KG1 (cell line): ENCODE measurements at places on chromosomes 12 and 14.

GRCh38 chr12:97960741-97961608 is 498.4 kb downstream of the RMST start:
- peak; percentile 4 for DNase-seq

GRCh38 chr12:72677846-72678245 is 405.7 kb downstream of the TRHDE start:
- DNase-seq: no peak

DNA sequence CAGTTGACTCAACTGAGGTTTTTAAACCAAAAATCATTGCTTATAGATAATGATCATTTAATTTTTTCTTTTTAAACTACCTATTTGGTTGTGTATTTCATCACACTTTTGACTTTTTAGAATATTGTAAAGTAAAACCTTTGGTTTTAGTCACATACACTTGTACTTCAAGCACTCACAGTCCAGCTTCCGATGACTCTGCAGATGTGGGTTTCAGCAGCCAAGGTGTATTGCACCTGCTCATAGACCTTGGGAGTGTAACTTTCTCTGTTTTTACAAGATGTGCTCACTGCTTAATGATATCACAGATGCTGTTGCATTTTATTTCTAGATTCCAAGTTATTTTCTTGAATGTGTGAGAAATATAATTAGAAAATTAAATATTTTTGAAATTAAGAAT is 188.3 kb upstream of the SLC38A2 start:
- no peak for DNase-seq

DNA sequence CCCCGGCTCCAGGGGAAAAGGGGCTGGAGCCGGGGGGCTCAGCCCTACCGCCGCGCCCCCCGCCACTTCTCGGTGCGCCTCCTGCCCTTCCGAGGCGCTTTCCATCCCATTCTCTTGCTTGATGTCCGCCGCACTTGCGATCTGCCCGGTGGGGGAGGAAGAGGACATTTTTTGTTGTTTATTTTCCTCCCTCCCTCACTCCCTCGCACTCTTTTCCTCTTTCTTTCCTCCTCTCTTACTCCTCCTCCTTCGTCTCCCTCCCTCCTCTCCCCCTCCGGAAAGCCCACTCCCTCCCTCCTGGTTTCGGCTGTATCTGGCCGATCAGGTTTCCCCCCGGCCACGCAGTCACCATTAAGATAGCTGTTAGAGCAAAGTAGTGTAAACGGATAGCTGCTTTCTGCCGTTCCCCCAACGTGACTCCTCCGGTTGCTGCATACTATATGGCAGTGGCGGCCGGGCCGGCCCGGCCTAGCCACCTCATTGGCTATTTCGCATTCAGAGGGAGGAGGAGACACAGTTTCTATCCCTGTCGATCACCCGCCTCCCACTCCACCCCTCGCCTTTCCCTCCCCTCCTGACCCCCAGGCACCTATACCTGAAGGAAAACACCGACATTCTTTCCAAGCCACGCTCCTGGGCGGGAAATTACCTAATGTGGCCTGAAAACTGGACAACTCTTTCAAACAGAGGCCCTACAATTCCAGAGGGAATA is at the start of gene SIX4:
Gene SIX4 (minus strand): TSS at position 445 of the 712 bp plus-strand sequence. CDS start 277 bp downstream, at position 168.
- no peak for DNase-seq

- DNase-seq: no peak
Observed at GRCh38 chr12:65694130-65694529, 130.2 kb upstream of the HMGA2 start.

GRCh38 chr12:5043589-5044419 is at the start of gene KCNA5:
KCNA5 (plus strand) TSS chr12:5043879; CDS start chr12:5044148, 269 bp downstream.
- DNase-seq: no peak

- no peak for DNase-seq
Observed at GRCh38 chr12:125049093-125049458, 16.2 kb upstream of the AACS start.

GRCh38 chr14:80269353-80269925 is 58.1 kb upstream of the DIO2 start:
- DNase-seq: no peak

DNA sequence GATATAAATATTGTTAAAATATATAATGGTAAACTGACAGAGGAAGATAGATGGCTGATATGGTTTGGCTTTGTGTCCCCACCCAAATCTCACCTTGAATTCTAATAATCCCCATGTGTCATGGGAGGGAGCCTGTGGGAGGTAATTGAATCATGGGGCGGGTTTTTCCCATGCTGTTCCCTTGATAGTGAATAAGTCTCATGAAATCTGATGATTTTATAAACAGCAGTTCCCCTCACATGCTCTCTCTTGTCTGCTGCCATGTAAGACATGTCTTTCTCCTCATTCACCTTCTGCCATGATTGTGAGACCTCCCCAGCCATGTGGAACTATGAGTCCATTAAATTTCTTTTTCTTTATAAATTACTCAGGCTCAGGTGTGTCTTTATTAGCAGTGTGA is 46.3 kb downstream of the PTCSC3 start:
- DNase-seq: no peak

DNA sequence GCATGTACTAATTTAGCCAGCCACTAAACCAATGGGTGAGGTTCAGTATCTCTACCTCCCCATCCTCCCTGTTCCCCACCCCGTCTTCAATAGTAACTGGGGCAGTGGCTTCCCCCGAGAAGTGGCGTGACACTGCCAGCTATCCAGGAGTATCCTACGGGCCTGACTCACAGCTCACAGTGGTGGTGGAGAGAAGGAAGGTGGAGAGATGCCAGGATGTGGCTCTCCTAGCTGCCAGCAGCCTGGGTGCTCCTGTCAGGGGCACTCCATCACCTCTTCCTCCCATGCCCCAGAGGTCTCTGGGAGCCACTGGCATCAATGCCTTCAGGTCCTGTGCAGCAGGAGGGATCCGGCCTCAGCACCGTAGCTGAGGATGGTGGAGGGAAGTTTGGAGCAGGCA is 49.0 kb downstream of the TSPAN11 start:
- DNase-seq: no peak

GRCh38 chr14:40197344-40197743 is 765.1 kb upstream of the FBXO33 start:
- DNase-seq: no peak

- DNase-seq: no peak
Observed at GRCh38 chr14:100738704-100739131, 12.0 kb downstream of the DLK1 start.

DNA sequence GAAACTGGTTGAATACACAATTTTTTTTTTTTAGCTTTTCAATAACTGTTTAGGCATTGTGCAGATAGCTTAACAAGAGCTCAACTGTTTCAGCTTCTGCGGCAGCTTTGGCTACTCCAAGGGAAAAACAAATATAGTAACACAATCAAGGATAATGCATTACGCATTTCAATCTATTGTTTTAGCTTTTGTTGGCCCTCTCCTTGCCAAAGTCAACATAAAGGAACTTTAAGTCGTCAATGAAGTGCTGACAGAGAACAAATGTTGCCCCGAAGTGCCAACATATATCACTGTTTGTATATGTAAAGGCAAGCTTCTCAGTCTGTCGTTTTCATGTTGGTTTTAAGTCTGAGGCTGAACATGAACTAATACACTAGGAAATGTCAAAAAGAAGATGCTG is 1087.4 kb upstream of the FLRT2 start:
- no peak for DNase-seq

DNA sequence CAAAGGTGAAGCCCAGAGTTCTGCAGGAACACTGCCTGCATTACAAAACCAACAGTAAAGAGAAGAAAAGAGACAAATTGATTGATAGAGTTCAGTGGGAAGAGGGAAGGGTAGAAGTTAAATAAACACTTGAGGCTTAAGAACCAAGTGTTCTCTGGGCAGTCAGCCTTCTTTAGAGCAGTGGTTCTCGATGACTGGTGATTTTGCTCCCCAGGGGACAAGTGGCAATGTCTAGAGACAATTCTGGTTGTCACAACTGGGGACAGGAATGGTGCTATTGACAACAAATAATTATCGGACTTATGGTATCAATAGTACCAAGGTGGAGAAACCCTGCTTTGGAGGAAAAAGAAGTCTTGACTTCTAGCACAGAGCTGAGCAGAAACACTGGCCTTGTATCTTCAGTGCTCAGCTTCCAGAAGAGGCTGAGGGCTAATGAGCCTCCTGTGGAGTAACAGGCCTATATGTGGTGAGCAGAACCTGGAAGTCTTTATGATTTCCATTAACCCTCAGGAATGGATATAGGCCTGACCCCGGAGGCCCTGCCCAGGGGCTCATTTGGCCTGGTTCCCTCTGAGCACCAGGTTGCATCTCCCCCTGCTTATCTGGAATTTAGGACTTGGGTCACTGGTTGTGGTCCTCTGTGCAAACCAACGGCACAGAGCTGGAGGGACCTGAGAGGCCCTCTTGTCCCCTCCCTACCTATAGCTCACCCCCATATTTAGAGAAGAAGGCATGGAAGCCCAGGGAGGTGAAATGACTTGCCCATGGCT is 204.6 kb upstream of the PWP1 start:
- no peak for DNase-seq

GRCh38 chr12:17301544-17301943 is 695.6 kb upstream of the LMO3 start:
- no peak for DNase-seq

DNA sequence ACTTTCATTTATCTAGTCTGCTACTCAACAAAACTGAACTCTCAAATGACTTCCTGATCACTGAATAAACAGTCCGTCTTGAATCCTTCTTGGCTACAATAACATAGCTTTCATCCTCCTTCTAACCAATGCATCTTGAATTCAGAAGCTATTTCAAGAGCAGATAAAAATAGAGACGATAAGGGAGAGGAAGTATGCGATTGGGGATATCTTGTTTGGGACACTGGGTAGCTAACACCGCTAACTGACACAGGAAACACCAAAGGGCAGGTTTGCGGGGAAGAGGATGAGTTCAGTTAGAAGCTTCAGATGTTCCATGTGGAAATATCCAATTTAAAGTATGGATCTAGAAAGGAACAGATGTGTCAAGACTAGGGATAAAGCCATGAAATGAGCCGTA is 102.5 kb downstream of the SLC41A2 start:
- DNase-seq: no peak

DNA sequence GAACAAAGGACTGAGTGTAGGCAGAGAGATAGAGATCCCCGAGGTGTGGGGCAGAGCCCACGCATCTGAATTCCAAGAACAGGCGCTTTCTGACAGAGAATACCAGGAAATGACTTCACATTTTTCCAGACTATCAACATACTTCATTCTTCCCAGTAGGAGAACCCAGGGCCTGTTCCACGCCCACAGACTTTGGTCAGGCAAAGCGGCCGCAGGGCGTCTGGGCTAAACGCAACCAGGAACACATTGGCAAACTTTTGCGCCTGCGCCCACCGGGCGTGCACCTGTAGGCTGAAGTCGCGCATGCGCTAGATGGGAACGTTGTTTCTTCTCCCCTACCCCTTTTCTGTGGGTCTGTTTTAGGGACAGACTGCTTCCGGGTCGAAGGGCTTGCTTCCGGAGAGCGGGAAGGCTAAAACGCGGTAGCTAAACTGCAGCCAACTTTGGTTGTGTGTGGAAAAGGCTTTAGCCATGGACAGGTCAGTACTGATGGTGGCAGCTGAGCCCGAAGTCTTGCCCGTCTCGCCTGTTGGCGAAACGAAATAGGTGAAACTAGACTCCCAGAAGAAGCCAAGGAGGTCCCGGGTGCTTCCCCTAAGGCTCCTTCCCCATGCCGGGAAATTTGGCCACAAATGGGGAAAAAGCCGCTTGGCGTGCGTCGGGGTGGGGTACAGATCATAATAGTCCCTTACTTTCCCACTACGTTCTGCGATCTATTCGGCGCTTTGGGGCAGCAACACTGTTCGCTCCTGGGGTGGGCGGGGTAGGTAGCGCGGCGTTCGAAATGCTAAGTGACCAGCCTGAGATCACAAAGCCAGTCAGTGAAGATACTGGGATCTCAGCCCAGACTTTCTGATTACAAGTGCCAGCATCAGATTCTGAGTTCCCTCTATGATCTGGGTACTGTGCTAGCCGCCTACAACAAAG is at the start of gene NUP107:
Gene NUP107 (plus strand): TSS at position 384 of the 927 bp plus-strand sequence. CDS start 88 bp downstream, at position 472.
- peak; percentile 92 for DNase-seq

- DNase-seq: no peak
Observed at GRCh38 chr14:32734261-32734660, 204.4 kb upstream of the NPAS3 start.

DNA sequence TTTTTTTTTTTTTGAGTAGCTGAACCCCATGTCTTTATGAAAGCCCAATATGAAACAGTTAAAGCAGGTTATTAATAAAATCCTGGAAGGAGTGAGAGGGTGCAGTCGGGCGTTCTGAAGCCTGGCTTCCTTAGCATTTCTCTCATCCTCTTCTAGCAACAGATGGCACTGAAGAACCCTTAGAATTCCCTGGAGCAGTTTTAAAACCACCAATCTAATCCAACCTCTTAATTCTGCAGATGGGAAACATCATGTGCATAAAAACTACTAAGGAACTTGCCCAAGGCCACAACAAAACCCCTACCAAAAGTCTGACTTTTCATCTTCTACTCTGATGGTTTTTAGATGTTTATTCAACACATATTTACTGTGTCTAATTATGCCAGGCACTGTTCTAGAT is 25.2 kb downstream of the PRDM4 start:
- DNase-seq: no peak
